ENCODE measurements at places on chromosomes 16 and 17. TPM values are rescaled to one million over a fixed set of nuclear protein-coding genes. Genes with fewer than 3 reads are reported as not detected.

DNA sequence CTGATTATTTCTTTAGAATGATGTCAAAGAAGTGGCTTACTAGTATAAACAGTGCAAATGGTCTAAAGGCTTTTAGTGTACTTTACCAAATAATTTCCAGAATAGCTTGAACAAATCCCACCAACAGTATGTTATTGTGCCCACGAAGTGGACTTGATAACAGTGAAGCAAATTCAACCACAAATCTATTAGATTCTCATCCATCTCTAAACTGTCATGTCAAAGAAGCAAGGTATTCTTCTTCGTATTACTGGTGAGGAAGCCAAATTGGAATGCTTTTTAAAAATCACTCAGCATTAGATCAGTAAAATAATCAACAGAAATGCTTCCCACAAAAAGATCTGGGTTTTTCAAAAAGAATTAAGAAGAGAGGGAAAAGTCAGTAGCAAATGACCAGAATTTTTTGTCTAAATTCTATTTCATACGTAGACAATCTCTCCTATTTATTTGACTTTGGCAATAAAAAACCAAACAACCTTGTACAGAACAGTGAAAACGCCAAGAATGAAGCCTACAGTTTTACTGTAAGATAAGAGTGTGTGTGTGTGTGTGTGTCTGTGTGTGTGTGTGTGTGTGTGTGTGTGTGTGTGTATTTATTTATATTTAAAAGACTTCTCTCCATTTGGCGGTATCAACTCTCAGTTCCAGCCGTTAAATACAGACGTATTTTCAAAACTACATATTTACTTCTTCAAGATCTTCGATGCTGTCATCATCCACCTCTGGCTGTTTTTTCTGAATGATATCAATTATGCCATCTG is 114.6 kb downstream of the CYB561 start:
- DNase-seq, result no peak

The LDHD gene
- 10.6 TPM for total RNA-seq

GRCh38 chr17:77210946-77211541 is 70.3 kb downstream of the SEC14L1 start:
- DNase-seq, result no peak

DNA sequence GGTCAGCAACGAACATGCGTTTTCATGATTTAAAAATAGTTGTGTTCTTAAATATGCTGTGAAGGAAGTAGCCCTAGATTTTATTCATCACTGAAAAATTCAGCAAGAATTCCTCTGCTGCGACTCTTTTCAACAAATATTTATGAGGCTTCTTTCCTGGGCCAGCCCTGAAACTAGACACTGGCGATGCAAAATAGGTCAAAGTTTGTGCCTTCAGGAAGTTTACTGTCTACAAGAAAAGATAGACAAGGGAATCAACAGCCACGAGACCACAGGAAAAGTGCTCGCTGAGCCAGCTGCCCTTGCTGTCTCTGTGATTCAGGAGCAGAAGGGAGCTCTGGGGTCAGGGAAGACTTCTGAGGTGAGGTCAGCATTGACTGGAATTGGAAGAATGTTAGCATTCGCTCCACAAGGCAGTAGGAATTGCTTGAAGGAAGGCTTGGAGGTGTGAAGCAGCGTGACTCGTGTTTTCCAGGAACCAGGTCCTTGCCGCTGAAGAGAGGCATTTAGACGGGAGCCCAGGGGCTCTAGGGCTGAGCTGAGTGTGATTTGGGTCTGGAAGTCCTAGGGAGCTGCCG is 1.9 kb upstream of the RPL26 start:
- DNase-seq, result peak; percentile 80

The TXNDC17 gene
- total RNA-seq, result 202 TPM

- no peak for DNase-seq
Measured at GRCh38 chr16:22933173-22933572, 119.2 kb downstream of the HS3ST2 start.

DNA sequence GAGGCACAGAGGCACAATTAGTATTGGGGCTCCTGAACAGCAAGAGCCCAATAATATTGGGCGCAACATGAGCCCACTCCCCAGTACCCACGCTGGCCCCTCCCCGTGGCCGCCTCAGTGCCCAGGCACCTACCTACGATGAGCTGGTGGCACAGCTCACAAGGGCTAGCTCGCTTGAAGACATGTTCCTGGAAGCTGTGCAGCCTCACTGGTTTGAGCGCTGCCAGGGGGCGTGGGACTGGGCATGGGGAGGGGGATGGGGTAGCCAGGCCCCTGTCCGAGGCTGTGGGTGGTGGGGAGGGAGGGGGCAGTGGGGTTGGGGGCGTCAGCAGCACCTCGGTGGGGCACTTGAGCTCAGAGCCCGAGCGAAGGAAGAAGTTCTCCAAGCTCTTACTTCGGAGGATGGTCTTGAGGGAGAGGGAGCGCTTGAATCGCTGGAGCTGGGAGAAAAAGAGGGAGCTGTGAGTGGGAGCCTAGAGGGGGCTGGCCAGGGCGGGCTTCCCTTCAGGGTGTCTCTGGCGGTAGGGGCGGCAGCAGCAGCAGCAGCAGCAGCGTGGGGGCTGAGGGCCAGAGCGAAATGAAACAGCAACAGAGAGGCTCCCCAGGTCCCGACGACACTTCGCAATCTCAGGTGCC is 7.9 kb downstream of the STAC2 start:
- no peak for DNase-seq

GRCh38 chr17:80938556-80938955 is 53.1 kb upstream of the CHMP6 start:
- no peak for DNase-seq

The RASD1 gene
- 3.7 TPM for total RNA-seq

The SLFN14 gene
- total RNA-seq, result not detected

- DNase-seq, result no peak
Measured at GRCh38 chr17:60455378-60455777, 33.1 kb downstream of the CHCT1 start.

DNA sequence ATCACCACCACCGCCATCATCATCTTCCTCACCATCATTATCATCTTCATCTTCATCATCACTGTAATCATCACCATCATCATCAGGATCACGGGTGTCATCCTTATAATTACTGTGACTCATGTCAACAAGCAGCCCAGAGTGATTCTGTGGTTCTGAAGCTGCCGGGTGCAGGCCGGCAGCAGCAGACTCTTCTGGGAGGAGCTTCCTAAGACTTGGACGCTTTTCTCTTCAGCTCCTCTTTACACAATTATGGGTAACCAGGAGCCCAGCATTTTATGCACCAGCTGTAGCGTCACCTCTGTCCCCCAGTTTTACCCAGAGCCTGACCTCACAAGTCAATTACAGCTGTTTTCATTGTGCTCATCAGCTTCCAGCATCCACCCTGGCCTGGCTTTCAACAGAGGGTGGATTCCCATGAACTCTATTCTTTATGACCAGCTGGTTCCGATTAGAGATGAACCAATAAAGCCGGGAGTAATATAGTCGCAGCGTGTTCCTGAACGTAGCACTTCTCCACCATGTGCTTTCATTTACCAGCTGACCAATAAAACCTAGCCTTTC is 275.8 kb downstream of the FOXL1 start:
- no peak for DNase-seq

The C17orf50 gene
- total RNA-seq, result not detected

DNA sequence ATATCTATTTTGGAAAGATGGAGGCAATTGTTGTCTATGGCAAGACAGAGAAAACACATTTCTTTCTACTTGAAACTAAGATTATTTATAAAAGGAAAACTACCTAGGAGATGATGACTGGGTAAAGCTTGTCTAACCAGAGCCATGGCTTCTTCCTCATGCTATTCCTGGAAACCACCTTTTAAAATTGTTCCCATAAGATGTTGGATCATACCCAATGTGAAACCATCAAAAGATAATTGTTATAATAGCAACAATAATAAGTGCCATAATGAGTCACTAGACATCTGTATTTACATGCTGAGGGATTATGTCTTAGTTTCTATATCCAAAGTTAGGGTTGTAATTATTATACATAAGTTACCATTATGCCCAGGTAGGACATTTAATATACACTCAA is 428.4 kb downstream of the KCNJ2 start:
- DNase-seq, result no peak

The MYH13 gene
- total RNA-seq, result not detected

The DDX52 gene
- total RNA-seq, result 46.2 TPM

DNA sequence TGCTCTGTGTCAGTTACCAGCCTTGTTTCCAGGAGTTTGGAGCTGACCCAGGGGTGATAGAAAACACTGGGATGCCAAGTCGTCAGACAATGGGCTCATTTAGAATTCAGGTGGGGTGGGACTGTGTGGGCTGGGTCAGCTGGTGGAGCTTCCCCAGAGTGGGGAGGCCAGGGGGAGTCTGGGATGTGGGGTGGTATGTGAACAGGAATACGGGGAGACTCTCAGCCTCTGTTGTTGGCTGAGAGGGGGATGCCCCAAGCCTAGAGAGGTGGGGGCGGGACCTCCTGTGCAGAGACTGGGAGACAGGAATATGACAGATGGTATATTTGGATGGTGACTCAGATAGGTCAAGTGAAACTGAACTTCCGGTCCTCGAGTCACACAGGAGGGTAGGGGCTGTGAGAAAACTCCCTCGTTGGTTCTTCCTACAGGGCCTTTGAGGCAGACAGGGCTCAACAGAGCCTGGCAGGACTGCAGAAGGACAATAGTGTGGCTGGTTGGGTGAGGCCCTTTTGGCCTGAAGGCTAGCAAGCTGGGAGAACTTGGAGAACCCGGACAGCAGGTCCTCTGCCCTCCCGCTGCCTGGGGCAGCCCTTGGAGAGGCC is 23.7 kb downstream of the CDH1 start:
- DNase-seq, result no peak

The BLMH gene
- 58.7 TPM for total RNA-seq

GRCh38 chr17:15250135-15250860 is 14.8 kb downstream of the PMP22 start:
- no peak for DNase-seq

GRCh38 chr17:17351356-17351891 is 48.3 kb downstream of the NT5M start:
- no peak for DNase-seq

The MGAT5B gene
- 8.2 TPM for total RNA-seq

DNA sequence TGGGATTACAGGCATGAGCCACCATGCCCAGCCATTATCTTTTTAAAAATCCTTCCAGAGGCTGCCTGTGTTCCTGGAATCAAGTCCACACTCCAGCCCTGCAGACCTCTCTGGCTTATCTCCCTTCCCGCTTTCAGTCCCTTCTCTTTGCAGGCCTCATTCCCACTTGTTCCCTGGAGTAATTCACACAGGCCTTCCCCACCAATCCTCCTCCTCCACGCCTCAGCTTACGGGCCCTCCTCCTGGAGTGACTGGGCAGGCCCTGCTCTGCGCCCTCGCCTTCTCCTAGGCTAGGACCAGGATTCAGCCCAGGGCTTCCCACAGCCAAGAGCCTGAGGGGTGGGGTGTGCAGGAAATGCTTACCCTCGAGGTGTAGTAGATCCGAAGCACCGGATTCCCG is 2.8 kb downstream of the CDIPT start:
- no peak for DNase-seq

- no peak for DNase-seq
Measured at GRCh38 chr17:8459107-8459506, 23.4 kb downstream of the NDEL1 start.

The KLHL10 gene
- 0.42 TPM for total RNA-seq

GRCh38 chr16:82219298-82219697 is 49.3 kb upstream of the MPHOSPH6 start:
- peak; percentile 8 for DNase-seq

The PRKCA gene
- 24.5 TPM for total RNA-seq

DNA sequence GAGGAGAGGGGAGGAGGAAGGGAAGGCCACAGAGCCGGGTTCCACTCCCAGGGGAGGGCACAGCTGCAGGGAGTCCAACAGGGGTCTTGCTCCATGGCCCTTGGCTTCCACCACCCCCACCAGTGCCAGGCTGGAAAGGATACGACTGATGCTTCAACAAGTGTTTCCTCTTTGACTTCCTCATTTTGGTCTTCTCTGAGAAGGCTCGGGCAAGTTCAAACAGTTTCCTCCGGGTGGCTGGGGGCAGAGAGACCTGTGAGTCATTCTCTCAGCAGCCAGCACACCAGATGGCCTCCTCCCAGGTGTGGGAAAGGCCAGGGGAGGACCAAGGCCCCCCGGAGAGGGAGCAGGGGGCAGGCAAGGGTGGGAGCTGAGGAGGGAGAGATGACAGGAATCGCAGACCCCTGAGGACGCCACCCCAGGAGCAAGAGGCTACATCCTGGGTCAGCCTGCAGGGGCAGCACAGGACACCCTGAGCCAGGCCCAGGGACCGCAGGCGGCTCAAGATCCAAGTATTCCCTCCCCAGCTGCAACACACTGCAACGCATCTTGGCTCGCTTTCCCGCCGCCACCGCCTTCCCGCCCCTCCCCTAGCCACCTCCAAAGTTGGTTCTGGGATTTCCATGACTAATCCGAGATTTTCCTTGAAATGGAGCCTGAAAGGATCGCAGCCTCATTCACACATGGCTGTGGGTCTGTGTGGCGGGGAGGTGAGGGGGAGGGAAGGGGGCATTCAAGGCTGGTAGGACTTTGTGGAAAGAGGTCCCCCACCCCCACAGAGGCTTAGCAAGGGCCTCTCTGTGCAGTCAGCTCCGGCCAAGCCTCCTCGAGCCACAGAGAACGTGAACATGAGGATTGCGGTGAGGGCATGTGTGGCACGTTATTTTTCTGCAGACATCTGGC is 18.4 kb upstream of the MRPS23 start:
- DNase-seq, result peak; percentile 86

DNA sequence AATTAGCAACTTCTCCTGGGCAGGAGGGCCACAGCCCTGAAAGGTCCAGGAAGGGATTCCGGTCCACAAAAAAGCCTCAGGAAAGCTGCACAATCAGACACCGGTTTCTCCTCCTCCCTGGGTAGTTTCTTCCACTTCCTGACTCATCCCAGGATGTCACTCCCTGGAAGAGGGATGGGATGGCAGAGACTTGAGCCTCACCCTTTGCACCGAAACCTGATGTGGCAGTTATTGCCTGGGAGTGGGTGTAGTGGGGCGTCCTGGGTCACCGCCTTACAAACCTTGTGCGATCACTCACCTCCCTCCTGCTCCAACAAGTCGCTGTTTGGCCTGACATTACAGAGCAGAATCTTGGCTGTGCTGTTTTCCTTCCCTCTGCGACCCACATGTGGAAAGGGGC is 70.8 kb downstream of the LYRM1 start:
- no peak for DNase-seq

GRCh38 chr17:55426851-55427586 is 5.4 kb upstream of the MMD start:
- DNase-seq, result no peak

The MAF gene
- total RNA-seq, result 2.5 TPM

- no peak for DNase-seq
Measured at GRCh38 chr16:85564277-85565051, 48.7 kb upstream of the GSE1 start.

DNA sequence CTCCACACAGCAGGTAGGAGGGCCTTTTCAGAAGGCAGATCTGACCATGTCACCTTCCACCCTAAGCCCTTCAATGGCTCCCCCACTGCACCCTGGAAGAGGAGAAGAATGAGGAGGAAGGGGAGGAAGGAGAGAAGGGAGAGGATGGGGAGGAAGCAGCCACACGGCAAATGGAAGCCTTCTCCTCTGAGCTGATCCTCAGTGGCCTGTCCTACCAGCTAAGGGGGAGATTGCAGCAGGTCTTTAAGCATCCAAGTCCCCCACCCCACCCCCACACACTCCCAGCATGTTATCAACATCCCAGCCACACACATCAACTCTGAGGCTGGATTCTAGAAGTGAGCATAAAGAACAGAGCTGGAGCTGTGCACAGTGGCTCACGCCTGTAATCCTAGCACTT is 46.2 kb upstream of the RBFOX3 start:
- no peak for DNase-seq

The C17orf107 gene
- total RNA-seq, result 3.6 TPM

Data from GM23338 (cell line).